ENCODE measurements at places on chromosomes 16 and 17.
A peak's percentile ranks its signal among the peaks of the same experiment; 100 is the strongest.

GRCh38 chr16:55571191-55571897 is 4.9 kb downstream of the CAPNS2 start:
- DNase-seq: no peak

DNA sequence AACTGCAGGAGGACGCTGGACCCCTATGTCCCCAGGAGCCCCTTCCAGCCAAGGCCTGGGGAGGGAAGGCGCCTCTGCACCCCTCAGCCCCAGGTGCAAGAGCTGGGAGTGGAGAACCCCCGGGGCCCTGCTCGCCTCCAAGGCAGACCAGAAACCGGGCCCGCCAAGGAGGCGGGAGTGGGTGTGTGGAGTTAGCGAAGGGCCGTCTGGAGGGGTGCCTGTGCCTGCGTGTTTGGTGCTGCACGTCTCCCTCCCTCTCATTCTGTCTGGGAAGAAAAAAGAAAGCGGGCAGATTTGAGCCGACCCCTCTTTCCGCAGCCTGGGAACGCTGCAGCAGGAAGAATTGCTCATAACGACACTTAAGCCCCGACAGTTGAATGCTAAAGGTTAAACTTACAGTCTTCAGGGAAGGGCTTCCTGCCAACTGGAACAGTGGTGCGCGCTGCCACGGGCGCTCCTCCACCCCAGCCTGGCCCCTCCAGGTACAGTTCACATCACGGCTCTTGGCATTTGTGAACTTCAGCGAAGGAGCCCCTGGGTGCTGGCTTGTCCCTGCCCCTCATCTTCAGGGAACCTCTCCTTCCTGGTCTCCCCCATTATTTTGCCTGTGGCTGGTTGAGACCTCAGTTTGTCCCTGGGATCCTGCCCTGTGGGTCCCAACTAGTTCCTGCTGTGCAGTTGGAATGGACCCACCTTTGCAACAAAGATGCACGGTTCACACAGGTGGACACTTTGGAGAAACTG is 19.2 kb upstream of the ZFHX3 start:
- DNase-seq: no peak

- no peak for DNase-seq
Observed at GRCh38 chr16:29940656-29941055, 14.6 kb upstream of the KCTD13 start.

- no peak for DNase-seq
Observed at GRCh38 chr16:71853413-71853812, 7.6 kb downstream of the ATXN1L start.

DNA sequence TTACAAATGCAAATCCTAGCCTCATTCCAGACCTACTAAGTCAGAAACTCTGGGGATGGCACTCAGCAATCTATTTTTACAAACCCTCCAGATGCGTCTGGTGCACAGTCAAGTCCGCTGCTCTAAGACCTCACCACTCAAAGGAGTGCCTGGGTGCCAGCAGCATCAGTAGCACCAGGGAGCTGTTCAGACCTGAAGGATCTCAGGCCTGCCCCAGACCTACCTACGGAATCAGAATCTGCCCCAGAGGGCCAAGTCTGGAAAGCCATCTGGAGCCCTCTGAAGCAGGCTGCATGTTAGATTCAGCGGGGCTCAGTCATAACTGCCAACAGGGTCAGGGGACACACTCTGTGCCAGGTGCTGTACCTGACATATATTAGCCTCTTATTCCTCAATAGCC is 17.6 kb downstream of the MEOX1 start:
- no peak for DNase-seq

DNA sequence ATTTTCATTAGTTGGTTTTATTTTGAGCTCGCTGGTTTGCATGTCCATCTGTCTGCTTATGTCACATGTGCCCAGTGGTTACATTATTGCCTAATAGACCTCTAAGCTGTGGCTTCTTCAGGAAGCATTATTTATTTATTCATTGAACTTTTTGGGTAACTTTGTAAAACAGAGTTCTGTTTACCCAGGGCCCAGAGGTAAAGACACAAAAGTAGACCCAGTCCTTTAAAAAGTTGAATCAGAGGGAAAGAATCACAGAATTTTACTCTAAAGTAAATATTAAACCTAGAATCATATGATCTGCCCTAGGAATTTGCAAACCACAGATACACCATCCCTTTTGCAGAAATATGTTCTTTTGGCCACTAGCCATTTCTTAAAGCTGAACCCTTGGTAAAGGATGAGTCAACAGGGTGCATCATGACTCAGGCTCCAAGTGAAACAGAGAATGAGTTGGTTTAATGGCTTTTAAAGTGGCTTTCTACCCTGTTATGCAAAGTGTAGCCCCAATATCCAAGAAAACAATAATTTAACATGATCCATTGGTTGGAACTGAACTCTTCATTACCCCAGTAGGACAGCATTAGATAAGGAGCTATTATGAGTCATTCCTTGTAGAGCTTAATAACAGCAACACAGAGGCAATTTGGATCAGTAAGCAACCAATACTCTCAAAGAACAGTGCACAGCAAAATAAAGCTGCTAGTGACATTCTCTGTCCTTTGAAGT is 236.3 kb downstream of the KCNJ2 start:
- peak; percentile 89 for DNase-seq

DNA sequence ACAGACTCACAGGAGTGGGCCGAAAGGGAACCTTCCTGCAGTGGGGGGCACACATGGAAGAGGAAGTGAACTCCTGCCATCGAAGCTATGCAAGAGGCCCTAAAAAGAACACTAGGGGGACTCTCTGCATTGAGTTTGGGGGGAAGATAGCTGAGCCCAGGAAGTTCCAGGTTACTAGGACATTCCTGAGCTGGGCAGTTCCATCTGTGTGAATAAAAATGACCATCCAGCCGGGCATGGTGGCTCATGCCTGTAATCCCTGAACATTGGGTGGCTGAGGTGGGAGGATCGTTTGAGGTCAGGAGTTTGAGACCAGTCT is 211.8 kb downstream of the ZNF423 start:
- no peak for DNase-seq

DNA sequence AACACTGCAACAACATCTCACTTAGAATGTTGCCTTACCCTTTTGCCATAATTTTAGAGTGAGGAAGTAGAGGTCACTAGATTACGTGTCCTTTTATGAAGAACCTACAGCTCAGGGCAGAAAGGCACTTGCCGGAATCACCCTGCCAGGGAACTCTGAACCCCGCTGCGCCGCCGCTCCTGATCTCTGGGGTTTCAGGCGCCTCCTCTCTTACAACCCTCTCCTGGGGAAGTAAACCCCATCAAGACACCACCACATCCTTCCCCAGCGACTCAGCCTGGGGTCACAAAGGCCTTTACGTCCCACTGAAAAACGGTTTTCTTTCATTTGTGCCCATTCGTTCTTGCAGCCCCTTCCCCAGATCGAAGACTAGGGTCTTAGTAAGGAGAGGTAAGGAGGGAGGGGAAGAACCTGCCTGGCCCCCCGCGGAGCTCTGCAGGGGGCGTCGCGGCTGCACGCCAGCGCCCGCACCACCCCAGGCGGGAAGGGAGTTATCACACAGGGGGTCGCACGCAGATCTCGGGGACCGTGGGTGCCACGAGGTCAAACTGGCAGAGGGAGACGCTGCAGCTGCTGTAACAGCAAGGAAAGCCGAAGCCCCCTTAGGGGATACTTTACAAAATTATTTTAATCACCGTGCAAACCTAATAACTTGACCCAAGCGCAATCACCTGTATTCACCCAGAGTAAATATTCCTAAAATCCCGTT is 1.0 kb upstream of the HLF start:
- no peak for DNase-seq

GRCh38 chr17:30091771-30092170 is 24.8 kb upstream of the NSRP1 start:
- DNase-seq: peak; percentile 76

GRCh38 chr17:29444589-29444988 is 54.4 kb downstream of the TAOK1 start:
- DNase-seq: peak; percentile 8

- DNase-seq: no peak
Observed at GRCh38 chr17:2067048-2067561, 12.2 kb downstream of the HIC1 start.

DNA sequence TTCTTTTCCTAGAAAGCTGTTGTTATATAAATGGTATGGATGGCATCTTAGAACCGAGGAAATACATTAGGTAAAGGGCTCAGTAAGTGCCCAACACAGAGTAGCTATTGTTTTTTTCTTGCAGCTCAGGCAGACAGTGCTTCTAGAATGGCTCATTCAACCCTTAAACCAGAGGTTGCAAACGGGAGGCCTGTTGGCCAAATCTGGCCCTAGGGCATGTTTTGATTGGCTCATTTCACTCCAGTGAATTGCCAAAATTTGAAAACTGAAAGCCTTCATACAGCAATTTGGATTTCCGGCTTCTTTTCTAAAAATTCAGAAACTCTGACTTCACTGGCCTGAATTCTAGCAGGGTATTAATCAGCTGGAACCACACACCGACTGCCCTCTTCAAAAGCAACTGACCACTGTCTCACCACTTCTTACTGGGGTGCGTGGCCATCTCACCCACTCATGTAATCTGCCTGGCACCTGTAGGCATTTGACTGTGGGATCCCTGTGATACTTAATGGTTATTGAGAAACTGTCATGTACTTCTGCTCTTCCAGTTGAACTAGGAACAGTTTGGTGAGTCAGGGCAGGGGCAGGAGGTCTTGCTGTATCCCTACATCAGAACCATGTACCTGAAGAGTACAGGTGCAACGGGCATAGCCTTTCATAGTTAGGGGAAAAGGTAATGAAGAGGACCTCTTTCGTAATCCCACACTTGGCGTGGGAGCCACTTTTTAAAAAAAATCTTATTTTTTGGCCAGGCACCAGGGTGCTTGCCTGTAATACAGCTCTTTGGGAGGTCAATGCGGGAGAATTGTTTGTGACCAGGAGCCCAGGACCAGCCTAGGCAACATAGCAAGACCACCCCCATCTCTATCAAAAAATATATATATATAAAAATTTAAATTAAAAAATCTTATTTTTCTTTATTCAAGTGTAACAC is 53.6 kb upstream of the SCNN1B start:
- no peak for DNase-seq

- no peak for DNase-seq
Observed at GRCh38 chr17:78812855-78813254, 27.8 kb downstream of the USP36 start.

GRCh38 chr17:50520483-50520882 is 12.1 kb upstream of the EPN3 start:
- DNase-seq: no peak

GRCh38 chr17:82781894-82782274 is 30.0 kb downstream of the TBCD start:
- no peak for DNase-seq

DNA sequence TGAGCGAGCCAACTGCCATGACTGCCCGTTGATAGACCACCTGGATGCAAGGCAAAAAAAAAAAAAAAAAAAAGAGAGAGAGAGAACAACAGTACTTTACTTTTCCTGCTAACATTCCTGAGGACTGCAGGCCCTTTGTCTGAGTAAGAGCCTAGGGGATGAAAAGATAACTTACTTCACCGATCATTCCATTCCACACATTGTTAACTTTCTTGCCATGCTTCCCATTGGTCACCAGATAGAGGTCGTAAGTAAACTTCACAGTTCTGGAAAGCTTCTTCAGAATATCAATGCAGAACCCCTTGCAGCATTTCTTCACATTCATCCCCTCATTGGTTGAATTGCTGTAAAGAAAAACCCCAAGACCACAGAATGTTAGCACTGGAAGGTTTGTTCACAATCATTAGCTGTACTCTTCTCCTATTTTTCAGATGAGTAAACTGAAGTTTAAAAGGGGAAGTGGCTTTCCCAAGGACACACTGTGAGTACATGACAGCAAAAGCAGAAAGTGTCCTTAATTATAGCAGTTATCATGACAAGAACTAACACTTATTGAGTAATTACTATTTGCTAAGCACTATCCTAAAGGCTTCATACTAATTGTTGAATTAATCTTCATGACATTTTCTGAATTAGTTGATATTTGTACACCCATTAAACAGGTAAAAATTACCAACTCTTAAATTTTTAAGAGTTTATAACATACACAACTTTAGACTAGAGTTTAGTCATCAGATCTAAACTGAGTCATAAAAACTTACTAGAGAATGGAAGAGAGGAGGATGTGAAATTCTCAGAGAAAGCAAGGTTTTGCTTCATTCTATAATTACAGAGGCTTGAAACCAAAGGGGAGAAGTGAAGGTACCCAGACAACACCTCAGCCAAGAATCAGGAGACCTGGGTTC is 341.2 kb downstream of the GRIN2A start:
- no peak for DNase-seq

DNA sequence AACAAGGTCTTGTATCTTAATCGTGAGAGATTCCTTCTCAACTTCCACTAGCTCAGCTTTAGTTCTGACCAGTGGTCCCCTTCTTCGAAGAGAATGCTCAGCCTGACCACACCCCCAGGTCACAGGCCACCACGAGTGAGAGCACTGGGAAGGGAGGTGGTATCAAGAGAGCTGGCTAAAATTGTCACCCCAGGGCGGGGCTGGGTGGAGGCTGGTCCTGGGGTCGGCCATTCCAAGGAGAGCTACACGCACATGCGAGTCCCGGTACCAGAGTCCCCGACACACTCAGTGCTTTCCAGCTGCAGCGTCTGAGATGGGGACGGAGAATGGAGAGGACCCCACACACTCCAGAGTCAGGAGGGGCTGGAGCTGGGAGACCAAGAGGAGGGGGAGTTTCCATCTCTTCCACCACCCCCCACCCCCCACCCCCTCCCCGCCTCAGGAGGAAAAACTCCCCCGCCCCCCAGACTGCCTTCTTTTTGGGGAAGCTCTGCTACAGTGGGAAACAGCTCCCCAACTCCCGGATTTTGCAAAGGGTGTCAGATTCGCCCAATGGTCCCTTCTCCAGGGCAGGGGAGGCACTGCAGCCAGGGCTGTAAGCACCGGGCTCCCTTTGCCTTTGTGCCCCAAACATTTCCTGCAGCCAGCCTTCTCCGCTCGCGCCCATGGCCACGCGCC is 1.6 kb downstream of the C1QL1 start:
- DNase-seq: no peak

GRCh38 chr17:57898487-57899311 is 48.9 kb upstream of the MRPS23 start:
- DNase-seq: peak; percentile 37

DNA sequence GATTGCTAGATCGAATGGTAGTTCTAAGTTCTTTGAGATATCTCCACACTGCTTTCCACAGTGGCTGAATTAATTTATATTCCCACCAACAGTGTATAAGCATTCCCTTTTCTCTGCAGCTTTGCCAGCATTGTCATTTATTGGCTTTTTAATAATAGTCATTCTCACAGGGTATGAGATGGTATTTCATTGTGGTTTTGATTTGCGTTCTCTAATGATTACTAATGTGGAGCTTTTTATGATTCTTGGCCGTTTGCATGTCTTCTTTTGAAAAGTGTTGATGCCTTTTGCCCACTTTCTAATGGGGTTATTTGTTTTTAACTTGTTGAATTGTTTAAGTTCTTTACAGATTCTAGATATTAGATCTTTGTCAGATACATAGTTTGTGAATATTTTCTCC is 36.5 kb upstream of the BCAS3 start:
- DNase-seq: no peak

- no peak for DNase-seq
Observed at GRCh38 chr16:82807311-82807710, 180.5 kb downstream of the CDH13 start.

GRCh38 chr16:85056211-85056748 is 28.7 kb downstream of the KIAA0513 start:
- DNase-seq: no peak

GRCh38 chr17:40026816-40027613 is 11.8 kb downstream of the CSF3 start:
- no peak for DNase-seq
